WERI-Rb-1 (cell line): ENCODE measurements at places on chromosomes 7 and 10.

DNA sequence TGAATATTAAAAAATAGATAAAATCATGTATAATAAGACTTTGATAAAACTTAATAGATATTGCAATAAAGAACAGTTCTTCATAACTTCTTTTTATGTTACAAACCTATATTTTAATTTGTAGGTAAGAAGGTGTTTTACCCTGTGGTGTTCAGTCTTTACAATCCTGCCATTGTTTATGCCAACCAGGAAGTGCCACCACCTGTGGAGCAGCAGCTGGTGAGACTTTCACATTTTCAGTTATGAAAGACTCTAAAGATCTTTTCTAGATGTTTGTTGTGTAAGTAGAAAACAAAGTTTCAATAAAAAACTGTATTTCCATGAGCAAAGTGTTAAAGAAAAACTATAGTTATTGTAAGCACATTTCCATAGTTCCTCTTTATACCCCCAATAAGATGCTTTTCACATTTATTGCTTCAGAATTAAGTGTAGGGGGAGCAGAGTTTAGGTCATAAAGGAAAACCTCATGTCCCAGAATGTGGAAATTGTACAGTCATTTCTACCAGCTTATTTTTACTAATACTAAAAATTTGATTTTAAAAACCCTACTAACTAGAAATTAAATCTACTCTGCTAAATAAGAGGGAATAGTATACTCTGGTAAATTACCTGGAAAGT lies 28.7 kb downstream of the CSGALNACT2 start:
- DNase-seq: no peak

- DNase-seq: no peak
These were observed 3.4 kb downstream of the IGFBP1 start for GRCh38 chr7:45891462-45892402.

GRCh38 chr7:118060692-118061091 lies 123.3 kb upstream of the LSM8 start:
- no peak for DNase-seq

- no peak for DNase-seq
These were observed 423.2 kb upstream of the PCDH15 start for GRCh38 chr10:55224007-55224781.
